ENCODE measurements at places on chromosomes 2 and 18.

- DNase-seq, result no peak
Observed at GRCh38 chr2:20190876-20191713, 33.8 kb downstream of the SDC1 start.

DNA sequence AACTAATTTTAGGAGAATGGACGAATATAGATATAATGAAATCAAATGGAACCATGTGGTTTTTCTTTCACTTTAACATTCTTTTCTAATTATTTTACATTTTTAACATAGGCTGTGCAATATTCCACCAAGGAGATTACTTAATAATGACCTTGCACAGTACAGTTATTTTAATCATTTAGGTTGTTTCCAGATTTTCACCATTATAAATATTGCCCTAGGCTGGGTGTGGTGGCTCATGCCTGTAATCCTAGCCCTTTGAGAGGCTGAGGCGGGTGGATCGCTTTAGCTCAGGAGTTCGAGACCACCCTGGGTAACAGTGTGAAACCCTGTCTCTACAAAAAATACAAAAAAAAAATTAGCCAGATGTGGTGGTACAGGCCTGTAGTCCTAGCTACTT lies 14.5 kb upstream of the DRC1 start:
- no peak for DNase-seq

DNA sequence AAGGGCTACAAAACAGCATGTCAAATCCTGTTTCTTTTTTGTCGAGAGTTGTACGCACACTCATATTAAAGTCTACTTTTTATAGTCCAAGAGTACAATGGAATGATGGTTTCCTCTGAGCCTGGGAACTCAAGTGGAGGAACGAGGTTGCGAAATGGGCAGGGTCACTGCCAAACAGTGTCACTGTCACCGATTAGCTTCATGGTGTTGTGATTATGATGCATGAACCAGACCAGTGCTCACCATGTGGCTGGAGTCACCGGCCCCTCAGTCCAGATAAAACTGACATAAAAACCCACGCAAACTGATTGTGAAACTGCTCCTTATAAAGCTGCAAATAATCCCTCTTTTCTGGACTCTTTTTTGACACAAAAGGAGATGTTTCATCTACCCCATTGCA lies 122.0 kb downstream of the COPS8 start:
- no peak for DNase-seq

DNA sequence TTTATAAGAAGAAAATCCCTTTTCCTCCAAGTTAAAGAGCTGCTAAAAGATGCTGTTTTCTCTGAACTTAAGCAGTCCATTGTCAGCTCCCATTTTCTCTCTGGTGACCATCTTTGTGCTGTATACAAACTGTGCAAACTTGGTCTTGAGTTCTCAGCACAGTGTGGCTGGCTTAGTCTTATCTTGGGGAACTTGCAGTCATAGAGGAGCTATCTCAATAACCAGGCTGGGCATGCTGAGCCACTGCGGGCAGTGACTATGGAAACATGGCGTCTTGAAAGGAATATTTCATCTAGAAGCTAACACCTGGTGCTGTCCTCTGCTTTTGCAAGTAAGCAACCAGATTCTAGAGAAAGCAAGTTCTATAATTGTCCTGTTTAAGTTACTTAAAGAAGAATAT lies 1334.4 kb upstream of the CELF4 start:
- no peak for DNase-seq

GRCh38 chr2:149314687-149315086 lies 15.7 kb upstream of the LYPD6 start:
- no peak for DNase-seq

- no peak for DNase-seq
Observed at GRCh38 chr2:14303366-14304115, 329.0 kb upstream of the LRATD1 start.

DNA sequence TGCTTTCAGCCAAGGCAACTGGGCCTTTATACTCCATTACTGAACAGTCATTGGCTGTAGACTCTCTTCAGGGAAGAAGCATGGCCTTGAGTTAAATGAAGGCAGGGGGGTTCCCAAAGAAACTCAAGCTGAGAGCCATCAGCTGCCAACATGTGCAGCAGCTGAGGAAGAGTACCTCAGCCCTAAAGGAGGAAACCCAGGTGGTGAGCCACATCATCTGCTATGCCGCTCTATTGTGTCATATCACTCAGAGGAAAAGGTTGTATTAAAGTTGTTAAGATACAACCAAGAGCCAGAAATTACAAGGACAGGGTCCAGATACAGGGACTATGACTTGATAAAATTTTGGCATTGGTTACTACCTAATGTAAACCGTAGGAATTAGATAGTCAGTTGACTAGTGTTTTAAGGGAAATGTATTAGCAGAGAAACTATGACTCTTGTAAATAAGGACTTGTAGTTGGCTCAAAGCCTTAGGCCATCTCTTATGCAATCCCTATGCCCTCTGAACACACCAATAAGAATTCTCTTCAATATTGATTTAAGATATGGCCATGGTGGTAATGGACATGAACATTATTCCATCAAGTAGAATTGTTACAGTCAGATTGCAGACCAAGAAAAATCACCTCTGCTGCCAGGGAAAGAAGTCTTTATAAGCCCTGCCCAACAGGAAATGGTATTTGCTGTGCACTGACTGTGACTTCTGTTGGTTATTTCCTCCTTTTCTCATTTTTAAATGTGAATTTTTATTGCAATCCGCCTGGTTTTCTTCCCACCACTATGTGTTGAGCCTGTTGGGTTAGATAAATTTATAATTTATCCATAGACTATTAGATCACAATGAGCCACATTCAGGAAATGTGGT lies 9.2 kb upstream of the LRPPRC start:
- DNase-seq, result no peak

- no peak for DNase-seq
Observed at GRCh38 chr2:43302182-43302960, 76.0 kb upstream of the ZFP36L2 start.

DNA sequence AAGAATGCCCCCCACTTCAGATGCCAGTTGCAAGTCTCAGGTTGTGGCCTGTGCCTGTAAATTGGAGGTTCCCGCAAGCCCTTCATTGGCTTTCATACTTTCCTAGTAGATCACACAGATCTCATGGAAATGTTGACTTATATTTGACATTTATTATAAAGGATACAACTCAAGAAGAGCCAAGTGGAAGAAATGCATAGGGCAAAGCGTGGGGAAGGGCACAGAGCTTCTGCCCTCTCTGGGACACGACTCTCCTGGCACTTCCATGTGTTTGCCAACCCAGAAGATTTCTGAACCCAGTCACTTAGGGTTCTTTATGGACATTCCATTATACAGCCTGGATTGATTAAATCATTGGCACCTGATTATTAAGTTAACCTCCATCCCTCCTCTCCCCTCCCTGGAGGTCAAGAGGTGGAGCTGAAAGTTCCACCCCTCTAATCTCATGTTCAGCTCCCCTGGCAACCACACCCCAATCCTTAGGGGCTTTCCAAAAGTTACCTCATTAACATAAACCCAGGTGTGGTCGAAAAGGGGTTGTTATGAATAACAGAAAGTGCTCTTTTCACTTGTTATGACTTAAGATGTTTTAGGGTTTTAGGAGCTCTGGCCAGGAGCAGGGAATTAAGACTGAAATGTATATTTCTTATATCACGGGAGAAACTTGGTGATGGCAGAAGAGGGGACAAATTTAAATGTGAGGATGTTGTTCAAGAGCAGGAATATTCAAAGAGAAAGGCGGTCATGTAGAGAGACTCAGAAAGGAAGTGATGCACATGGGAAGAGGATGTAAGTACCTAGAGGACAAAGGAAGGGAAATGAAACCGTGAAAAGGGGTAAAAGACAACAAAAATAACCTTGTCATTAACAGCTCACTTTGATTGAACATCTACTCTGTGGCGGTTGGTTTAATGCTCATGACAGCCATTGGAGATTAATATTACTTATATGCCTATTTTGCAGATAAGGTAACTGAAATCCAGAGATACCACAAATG lies 31.8 kb downstream of the SP100 start:
- DNase-seq, result no peak
